ENCODE measurements at places on chromosomes 5 and 9.

- no peak for DNase-seq
These were observed 5.2 kb upstream of the HDHD3 start for GRCh38 chr9:113381909-113382411.

DNA sequence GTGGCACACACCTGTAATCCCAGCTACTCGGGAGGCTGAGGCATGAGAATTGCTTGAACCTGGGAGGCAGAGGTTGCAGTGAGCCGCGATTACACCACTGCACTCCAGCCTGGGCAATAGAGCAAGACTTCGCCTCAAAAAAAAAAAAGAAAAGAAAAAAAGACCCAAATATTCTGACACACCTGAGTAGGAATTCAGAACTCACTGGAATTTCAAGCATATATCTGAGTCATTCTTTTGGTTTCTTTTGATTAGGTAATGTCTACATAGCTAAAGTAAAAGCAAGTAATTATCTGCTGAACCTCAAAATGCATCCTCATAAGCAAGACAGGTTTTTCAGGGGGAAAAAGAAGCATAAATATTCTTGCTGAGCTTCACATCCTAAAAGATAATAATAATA is 35.9 kb downstream of the ANKRD31 start:
- DNase-seq = no peak

- DNase-seq = peak; percentile 70
These were observed 218.3 kb upstream of the GLRA1 start for GRCh38 chr5:152142840-152143469.

GRCh38 chr9:136729144-136729543 is 13.6 kb downstream of the LCN10 start:
- DNase-seq = peak; percentile 25

GRCh38 chr5:117205894-117206293 is 631.3 kb upstream of the SEMA6A start:
- DNase-seq = no peak

GRCh38 chr5:135050244-135050767 is 16.3 kb upstream of the PITX1 start:
- no peak for DNase-seq

DNA sequence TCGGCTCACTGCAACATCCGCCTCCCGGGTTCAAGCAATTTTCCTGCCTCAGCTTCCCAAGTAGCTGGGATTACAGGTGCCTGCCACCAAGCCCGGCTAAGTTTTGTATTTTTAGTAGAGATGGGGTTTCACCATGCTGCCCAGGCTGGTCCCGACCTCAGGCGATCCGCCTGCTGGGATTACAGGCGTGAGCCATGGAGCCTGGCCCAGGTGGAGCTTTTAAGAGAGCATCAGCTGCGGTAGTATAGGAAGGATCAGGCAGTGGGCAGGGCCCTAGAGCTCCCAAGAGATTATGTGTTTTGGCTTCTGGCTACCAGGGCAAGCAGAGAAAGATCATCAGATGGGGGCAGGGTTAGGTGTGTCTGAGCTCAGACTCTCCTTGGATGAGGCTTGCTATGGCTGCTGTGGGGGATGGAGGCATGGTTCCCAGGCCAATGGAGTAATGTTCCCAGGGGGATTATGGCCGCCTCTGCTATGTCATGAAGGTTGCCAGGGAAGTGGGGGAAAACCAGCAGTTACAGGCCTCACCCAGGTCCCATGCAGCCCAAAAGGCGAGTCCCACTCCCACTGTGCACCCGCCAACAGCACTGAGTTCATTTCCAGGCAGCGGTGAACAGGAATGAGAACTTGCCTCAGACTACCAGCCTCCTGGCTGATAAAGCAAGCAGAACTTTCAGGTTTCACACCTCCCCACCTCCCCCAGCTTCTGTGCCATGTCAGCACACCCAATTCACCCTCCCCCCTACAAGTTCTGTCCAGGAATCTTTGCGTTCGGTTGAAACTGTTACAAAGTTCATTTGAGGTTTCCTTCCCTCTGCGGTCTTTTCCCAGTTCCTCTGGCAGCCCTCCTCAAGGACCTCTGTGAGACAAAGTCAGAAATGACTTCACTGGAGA is 507.6 kb downstream of the SPATA31D1 start:
- no peak for DNase-seq

DNA sequence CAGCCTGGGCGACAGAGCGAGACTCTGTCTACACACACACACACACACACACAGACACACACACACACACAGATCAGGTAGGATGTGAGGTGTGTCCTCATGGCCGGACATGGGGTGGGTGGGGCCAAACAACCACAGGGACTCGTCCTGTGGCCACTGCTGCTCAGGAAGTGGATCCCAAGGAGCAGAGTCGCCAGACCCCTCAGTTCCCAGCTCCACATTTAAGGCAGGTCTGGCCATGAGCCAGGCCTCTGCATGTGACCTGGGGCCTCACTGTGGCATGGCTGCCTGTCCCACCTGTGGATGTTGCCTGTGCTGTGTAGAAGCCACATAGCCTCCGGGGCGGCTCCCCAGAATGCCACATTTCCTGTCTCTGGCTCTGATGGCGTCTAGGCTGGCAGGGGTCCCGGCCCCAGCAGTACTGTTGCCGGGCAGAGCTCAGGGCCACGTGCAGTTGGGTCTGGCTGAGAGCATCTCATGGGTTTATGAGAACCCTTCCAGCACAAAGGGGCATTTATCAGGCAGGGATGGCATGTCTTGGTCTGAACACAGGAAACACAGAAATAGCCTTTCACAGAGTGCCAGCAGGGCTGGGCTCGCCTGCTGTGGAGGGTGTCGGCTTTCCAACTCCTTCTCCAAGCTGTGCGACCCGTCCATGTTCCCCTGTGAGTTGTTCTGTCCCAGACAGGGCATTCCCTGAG is 9.9 kb upstream of the NINJ1 start:
- peak; percentile 48 for DNase-seq
